ENCODE measurements at places on chromosomes 6 and 20.

GRCh38 chr20:2599288-2600006 lies 53.0 kb upstream of the NOP56 start:
- ATAC-seq = no peak

DNA sequence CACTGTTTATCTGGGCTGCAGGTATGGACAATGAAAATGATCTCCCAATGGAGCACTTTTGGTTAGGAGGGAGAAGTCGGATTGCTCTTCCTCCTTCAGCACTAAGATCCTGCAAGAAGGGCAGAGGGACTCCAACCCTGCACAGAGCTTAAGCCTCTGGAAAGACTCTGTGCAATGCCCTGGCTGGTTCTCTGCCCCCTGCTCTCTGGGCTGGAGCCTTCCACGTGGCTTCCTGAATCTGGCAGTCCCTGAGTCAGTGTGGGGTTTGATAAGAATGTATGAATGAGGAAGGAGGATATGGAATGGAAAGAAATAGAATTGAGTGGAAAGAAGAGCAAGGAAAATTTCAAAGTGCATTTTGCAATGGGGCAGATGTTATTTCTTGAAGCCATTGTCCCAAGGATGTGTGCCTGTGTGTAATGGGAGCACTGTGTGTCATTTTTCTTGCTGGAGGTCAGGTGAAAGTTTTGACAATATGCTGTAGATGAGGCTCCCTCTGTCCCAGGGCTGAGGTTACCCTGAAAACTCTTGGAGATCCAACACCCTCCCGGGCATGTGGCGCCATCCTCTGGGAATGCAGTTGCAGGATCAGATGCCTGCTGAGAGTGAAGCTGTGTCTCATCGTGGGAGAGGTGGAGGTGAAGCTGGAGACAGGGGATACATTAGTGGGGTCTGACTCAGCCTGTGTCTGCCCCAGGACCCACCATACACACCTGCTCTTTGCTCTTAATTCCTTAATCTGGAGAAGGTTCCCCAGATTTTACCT lies 16.3 kb upstream of the CST9L start:
- no peak for ATAC-seq

- no peak for ATAC-seq
Measured at GRCh38 chr6:48628316-48628715, 517.3 kb upstream of the PTCHD4 start.

- peak; percentile 45 for ATAC-seq
Measured at GRCh38 chr6:130202782-130203181, 20.0 kb downstream of the SAMD3 start.

GRCh38 chr6:54801244-54801643 lies 45.3 kb upstream of the FAM83B start:
- ATAC-seq = no peak

- no peak for ATAC-seq
Measured at GRCh38 chr6:104689551-104690205, 170.0 kb downstream of the HACE1 start.

- ATAC-seq = no peak
Measured at GRCh38 chr6:23140871-23141270, 571.5 kb downstream of the HDGFL1 start.

- no peak for ATAC-seq
Measured at GRCh38 chr20:63293871-63294535, 1.0 kb downstream of the COL20A1 start.

DNA sequence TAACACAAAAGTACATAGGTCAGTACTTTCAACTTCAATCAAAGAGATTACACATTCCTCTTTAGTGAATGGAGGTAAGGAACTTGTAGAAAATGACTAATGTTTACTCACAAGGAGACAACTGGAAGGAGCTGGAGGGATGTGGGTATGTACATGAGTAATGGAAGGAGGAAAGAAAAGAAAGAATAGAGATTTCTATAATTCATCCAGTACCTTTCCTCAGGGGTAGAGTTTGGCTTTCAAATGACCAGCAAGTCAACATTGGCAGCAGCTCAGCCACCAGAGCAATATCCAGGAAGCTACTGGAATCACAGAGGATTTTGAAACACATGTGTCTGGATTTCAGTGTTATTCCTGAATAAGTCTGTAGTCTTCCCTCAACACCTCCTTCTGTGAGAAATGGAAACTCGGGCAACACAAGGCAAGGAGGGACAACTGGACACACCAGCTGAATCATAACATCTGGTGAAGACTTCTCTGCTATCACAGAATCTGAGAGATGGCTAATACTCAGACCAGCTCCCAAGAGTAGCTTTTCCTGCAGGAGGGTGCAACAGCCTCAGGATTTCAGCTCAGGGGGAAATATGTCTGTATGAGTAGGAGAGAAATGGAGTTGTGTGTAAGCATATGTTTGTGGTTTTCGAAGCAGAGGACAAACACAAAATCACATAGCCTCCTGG lies 98.8 kb downstream of the HAO1 start:
- ATAC-seq = no peak

DNA sequence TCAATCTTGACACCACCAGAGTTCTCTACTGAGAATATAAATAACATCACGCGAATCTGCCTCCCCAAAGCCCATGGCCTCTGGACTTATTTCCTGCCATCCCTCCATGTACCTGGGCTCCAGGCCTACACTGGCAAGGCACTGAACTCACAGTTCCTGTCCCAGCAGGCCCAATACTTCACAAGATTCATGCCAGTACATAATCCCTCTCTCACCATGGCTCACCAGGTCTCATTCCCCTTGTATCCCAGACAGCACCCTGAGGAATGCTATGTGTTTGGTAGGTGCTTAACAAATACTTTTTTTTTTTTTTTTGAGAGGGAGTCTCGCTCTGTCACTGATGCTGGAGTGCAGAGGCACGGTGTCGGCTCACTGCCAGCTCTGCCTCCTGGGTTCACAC lies 1.9 kb downstream of the KIF16B start:
- ATAC-seq = no peak

GRCh38 chr20:56411759-56412472 lies at the start of gene CASS4:
TSS of gene CASS4 (plus strand) at chr20:56412260. CDS start at chr20:56412459, 199 bp downstream.
- peak; percentile 71 for ATAC-seq

GRCh38 chr20:8790442-8791074 lies 278.3 kb upstream of the PLCB4 start:
- ATAC-seq = no peak

GRCh38 chr20:59999502-59999901 lies 41.3 kb downstream of the CDH26 start:
- no peak for ATAC-seq

DNA sequence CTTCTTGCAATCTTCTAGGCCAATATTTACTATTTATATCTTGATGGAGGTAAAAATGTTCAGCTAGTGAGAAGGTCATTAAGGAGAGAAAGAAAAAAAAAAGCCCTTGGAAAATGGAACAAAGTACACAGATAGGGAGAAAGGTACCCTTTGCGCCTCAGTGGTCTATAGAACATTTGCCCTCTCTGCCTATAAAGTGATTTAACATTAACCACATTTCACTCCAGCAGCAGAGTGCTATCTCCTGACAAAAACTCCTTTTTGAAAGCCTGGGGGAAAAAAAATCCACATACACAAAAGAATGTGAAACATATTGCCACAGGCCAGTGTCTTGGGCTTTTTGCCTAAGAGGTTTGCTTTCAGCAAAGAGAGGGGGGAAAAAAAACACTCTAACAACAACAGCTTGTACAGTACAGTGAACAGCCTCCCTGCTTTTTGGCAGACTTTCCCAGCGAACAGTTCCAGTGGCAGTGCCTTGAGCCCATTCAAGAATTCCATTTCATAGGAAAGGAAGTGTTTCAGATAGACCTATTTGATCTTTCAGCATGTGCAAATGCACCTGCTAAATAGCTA lies 695 bp downstream of the ARHGAP18 start:
- no peak for ATAC-seq

- no peak for ATAC-seq
Measured at GRCh38 chr6:24902782-24903181, 33.0 kb downstream of the RIPOR2 start.

GRCh38 chr6:19994909-19995308 lies 157.7 kb downstream of the ID4 start:
- ATAC-seq = no peak

GRCh38 chr20:35191419-35192117 lies 19.7 kb downstream of the PROCR start:
- no peak for ATAC-seq

GRCh38 chr6:41288030-41288753 lies 1.7 kb upstream of the TREM1 start:
- peak; percentile 86 for ATAC-seq

GRCh38 chr6:64409948-64410347 lies 774.3 kb downstream of the PHF3 start:
- ATAC-seq = no peak

GRCh38 chr6:32799740-32800139 lies 17.1 kb downstream of the HLA-DOB start:
- no peak for ATAC-seq

DNA sequence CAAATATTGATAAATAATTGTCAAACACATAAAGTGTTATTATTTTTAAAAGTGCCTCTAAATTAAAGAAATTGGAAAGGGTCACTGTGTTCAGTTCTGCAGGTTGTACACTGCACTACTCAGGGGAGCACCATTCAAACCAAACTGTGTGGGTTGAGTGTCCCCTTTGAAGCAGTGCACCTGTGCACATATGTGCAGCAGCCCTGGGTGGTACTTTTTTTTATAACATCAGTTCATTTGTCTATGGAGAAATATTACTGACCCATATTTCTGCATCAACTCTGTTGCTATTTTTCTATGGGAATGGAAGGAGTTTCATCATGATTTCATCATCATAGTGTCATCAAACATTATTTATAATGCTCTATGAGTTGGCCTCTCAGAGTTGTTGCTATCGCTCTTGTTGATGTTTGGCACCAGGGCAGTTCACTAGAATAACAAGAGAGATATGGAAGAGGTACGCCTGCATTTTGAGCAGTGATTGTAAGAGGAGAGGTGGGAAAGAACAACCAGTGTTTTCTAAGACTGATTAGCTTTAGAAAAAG lies 457.6 kb downstream of the TFAP2A start:
- ATAC-seq = no peak

DNA sequence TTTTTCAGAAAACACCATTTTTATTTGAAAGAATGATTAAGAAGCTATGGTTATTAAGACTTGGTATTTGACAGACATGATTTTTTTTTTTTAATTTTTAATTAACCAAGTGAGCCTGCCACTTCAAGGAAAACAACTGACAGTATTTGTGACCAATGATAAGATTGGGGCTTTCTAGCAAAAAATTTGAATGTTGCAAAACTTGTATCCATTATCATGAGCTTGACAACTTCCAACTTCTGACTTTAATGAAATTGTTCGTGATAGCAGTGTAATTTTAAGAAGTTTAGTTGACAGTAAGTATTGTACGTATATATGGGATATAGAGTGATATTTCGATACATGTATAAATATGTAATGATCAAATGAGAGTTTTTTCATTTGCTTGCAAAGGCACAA lies 21.6 kb upstream of the POM121L2 start:
- ATAC-seq = no peak

- no peak for ATAC-seq
Measured at GRCh38 chr6:102549221-102549874, 1155.8 kb downstream of the GRIK2 start.

DNA sequence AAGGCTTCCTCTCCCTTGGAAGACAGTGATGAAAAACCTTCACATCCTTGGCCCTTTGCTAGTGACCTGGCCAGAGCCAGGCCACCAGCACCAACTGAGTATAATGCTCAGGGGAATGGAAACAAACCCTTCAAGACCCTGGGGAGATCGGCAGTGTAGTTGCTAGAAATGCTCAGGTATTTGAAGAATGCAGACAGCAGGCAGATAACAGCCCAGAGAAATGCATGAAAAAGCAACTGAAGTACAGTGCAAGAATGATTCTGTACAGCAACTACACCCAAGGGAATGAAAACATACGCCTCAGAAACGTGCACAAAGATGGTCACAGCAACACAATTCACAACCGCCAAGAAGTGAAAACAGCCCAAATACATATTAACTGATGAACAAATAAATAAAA lies 41.1 kb downstream of the PPP1R3G start:
- ATAC-seq = no peak

GRCh38 chr6:37893257-37893656 lies 73.7 kb downstream of the ZFAND3 start:
- no peak for ATAC-seq

DNA sequence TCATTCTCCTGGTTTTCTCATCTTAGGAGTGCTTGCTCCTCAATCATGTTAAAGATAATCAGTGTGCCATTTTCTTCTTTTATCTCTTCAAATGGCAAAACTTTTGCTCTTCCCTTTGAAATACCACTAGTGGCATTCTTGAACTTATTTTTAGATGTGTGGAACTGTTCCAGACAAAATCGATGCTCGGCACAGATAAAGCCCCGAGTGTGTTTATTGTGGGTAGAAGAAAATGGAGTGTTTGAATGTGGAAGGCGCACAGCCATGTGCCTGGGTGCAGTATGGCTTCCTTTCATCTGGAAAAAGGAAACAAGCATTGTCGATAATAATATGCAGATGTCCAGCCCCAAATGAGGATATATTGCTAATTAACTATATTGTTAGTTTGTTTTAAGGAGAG lies 42.4 kb downstream of the ISM1 start:
- ATAC-seq = no peak

DNA sequence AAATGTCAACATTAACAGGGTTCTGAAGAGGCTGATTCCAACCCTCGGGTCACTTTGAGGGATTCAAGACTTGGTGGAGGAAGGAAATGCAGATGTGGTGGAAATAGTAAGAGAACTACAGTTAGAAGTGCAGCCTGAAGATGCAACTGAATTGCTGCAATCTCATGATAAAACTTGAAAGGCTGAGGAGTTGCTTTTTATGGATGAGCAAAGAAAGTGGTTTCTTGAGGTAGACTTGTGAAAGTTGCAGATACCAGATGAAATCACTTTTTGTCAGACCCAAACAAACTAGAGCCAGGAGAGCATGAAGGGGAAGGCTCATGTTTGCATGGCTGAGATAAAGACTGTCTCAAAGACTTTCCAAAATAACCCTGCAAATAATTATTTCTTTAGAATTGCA lies 16.2 kb downstream of the ANKRD6 start:
- ATAC-seq = no peak

GRCh38 chr20:62351469-62352401 lies 15.4 kb downstream of the LAMA5 start:
- ATAC-seq = no peak

DNA sequence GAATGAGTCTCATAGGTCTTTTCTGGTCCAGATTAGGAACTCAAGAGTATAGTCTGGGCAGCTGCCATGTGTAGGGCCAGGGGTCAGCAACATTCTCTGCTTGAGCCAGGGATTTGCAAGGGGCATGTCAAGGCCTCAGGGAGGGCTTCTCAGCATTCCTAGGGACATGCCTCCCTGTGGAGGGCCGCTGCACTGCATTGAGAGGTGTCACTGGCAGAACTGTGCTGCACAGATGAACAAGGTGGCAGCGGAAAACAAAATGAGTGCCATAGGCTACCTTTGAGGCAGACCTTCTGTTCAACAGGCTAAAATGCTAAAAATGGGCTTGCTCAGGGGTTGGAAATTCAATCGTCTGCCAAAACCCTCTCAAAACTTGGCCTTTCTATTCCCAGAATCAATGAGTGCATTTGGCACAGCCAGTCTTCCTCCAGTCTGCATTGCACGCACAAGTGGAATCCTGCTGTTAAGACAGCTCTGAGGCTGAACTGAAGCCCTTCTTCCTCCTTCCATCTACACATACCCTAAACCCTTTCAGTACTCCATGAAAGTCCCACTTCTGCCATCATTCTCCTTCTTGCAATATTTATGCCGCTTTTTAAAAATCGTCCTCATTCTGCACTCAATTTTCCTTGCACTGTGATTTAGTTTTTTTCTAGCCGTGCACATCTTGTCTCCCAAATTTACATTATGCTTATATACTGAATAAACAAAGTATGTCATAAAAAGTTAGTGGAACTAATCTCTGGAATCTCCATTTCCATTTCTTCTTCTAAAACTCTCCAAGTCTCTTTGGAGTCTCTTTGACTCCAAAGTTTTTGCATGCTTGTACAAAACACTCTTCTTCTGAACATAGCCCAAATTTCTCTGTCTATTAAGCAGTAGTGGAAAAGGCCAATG lies 51.7 kb downstream of the SLC26A8 start:
- ATAC-seq = no peak
